ENCODE measurements at places on chromosomes 1 and 21. TPM values are rescaled to one million over a fixed set of nuclear protein-coding genes. Genes with fewer than 3 reads are reported as not detected.

The MROH7 gene
- total RNA-seq = 0.49 TPM

The ZSCAN20 gene
- total RNA-seq = 11.3 TPM

The CDC20 gene
- total RNA-seq = 7.6 TPM

The MARK1 gene
- total RNA-seq = 3.5 TPM

The SH3BGR gene
- total RNA-seq = 0.97 TPM

All from hair follicle dermal papilla cell (primary cell).